Esophagus muscularis mucosa (tissue), 4 donors: ENCODE measurements at places on chromosomes 13 and 19. TPM values are rescaled to one million over a fixed set of nuclear protein-coding genes. Genes with fewer than 3 reads are reported as not detected.

DNA sequence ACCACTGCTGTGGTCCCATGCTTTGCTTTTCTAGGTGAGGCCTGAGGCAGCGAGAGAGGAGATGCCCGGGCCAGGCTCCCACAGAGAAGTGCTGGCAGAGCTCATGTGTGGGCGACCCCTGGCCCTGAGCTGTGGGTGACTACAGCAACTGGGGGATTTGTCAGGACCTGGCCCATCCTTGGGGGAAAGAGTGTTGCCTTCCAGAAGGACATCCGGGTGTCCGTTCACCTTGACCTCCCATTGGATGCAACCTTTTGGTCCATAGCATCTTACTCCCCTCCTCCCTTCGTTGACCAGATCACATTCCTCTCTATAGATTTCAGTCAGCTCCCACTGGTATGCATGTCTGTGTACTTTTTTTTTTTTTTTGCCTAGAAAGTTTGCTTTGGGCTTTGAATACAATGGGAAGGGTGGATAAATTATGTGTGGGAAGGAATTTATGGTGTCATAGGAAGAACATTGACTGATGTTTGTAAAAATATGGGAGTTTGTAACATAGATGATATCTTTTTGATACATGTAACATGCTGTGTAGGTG, 84.2 kb upstream of the RNF113B start:
- no peak overlapping the region for H3K27ac ChIP-seq
- H3K36me3 ChIP-seq, result no peaks in the 10 kb centered on the region
- H3K27me3 ChIP-seq, result no peaks in the 10 kb centered on the region
- no peak for DNase-seq

GRCh38 chr13:46079770-46080169, 25.1 kb downstream of the CPB2 start:
- no peak overlapping the region for H3K4me3 ChIP-seq
- no peaks in the 10 kb centered on the region for H3K36me3 ChIP-seq
- H3K4me1 ChIP-seq, result no peaks in the 10 kb centered on the region
- no peak overlapping the region for H3K27ac ChIP-seq
- no peak for DNase-seq
- no peaks in the 10 kb centered on the region for H3K27me3 ChIP-seq

GRCh38 chr19:10961073-10961860, 437 bp downstream of the SMARCA4 start:
- H3K27me3 ChIP-seq, result no peaks in the 10 kb centered on the region
- H3K27ac ChIP-seq, result peak overlapping the region; percentile 94
- H3K4me1 ChIP-seq, result peaks cover 16% of the 10 kb centered on the region

DNA sequence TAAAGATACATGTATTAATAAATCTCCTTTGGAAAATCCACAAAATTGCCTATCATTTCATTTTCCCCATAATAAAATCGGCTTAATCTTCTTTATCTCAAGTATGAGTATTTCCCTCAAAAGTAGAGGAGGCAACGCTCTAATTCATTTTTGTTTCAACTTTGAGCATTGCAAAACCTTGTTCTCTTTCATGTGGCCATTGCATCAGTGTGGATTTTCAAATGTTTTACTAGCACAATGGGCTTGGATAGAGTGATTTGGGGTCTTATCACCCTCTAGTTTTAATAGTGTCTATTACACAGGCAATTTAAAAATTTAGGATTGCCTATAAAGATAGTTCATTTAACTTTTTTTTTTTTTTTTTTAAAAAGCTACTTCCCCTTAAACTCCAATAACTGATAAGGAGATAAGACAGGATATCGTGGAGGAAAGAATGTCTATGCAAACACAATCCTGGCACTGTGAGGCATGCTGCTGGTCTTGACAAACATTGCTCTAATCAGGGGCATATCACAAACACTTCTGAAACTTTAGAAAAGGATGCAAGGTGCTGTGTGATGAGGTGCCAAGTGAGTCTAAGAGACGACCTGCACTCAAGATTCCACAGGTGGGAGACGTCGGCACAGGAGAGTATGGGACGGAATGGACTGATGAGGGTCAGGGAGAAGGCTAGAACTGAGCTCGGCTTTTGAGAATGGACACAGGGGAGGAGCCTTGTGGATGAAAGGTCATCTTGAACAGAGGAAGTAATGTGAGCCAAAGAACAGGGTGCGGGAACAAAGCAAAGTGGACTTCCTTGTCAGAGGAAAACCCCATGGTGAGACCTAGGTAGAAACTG, 199.7 kb downstream of the IRS2 start:
- no peak overlapping the region for H3K4me3 ChIP-seq
- no peaks in the 10 kb centered on the region for H3K27me3 ChIP-seq
- H3K4me1 ChIP-seq, result no peaks in the 10 kb centered on the region
- H3K36me3 ChIP-seq, result no peaks in the 10 kb centered on the region
- no peak overlapping the region for H3K27ac ChIP-seq
- no peak for DNase-seq

DNA sequence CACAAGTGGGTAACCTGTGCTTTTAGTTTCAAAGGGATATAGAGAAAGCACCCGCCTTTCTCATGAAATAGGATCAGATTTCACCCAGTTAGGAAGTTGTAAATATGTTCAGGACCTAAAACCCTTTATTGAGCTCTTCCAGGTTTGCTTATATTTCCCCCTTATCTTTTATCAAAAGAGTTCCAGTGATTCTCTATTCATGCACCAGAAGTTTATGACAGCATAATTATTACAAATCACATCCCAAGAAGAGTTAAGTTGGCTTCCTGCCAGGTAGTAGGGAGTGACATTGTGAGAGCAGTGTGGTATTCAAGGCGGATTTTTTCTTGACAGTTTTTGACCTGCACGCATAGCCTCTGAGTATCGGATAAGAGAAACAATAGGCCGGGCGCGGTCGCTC, 190.3 kb downstream of the STK24 start:
- H3K27ac ChIP-seq, result no peak overlapping the region
- peaks cover 53% of the 10 kb centered on the region for H3K36me3 ChIP-seq
- H3K4me3 ChIP-seq, result no peak overlapping the region
- no peaks in the 10 kb centered on the region for H3K27me3 ChIP-seq
- DNase-seq, result no peak

GRCh38 chr19:10620786-10621185, 4.6 kb upstream of the SLC44A2 start:
- H3K27ac ChIP-seq, result no peak overlapping the region
- DNase-seq, result no peak
- peaks cover 17% of the 10 kb centered on the region for H3K4me1 ChIP-seq
- no peak overlapping the region for H3K4me3 ChIP-seq
- no peaks in the 10 kb centered on the region for H3K36me3 ChIP-seq

DNA sequence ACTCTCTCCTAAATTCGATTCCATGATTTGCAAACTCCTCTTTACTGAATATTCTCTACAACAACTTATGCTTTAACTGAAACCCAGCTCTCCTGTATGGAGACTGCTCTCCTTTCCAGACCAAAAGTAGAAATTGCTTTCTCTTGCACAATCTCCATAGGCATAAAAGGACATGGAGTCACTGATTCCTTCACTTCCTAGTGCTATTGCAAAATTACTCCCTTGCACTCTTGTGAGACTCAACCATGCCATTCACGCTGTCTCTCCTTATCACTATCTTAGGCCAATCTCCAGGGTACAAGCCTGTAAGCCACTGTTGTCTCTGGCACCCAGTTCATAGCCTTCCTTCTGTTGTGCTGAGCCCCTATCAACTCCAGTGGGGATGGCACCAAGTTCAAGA, 30.6 kb downstream of the SERPINE3 start:
- H3K27ac ChIP-seq, result no peak overlapping the region
- H3K27me3 ChIP-seq, result no peaks in the 10 kb centered on the region
- peaks cover 9% of the 10 kb centered on the region for H3K4me1 ChIP-seq

- H3K27ac ChIP-seq, result peak overlapping the region; percentile 68
- H3K27me3 ChIP-seq, result no peaks in the 10 kb centered on the region
- H3K4me1 ChIP-seq, result peaks cover 62% of the 10 kb centered on the region
- no peak overlapping the region for H3K4me3 ChIP-seq
- no peaks in the 10 kb centered on the region for H3K36me3 ChIP-seq
- no peak for DNase-seq
Measured at GRCh38 chr13:41648314-41648935, 191.1 kb downstream of the RGCC start.

ZNF284 gene
- total RNA-seq, result 2.5 TPM

RAB11B gene
- total RNA-seq, result 27.8 TPM

PBX4 gene
- 0.66 TPM for total RNA-seq

AXL gene
- 135 TPM for total RNA-seq

APC2 gene
- total RNA-seq, result 1.8 TPM

SYT5 gene
- 1.7 TPM for total RNA-seq

ZNF480 gene
- 10.0 TPM for total RNA-seq

CYP2A7 gene
- not detected for total RNA-seq

ZNF66 gene
- total RNA-seq, result 1.3 TPM

ZNF784 gene
- total RNA-seq, result 6.3 TPM
